ENCODE measurements at places on chromosomes 3 and 15.

- no peak for DNase-seq
These were observed 144.2 kb downstream of the RYR3 start for GRCh38 chr15:33454996-33455395.

DNA sequence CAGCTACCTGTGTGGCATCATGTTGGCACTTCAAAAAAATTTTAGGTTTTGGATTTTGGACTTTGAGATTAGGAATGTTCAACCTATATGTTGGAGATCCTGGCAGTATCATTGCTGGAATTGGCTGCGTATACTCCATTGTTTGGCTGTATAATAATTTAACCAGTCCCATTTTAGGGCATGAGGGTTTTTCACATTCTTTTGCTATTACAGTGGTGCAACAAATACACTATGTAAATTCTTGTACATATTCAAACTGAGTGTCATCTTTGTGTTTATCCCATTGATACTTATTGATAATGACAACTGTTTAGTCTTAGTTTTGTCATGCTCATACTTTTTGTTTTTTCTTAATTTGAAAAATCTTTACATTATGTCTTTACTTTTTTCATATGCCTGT is 6.7 kb downstream of the THUMPD3 start:
- DNase-seq: no peak

- no peak for DNase-seq
These were observed 35.2 kb downstream of the NCEH1 start for GRCh38 chr3:172675441-172676193.

DNA sequence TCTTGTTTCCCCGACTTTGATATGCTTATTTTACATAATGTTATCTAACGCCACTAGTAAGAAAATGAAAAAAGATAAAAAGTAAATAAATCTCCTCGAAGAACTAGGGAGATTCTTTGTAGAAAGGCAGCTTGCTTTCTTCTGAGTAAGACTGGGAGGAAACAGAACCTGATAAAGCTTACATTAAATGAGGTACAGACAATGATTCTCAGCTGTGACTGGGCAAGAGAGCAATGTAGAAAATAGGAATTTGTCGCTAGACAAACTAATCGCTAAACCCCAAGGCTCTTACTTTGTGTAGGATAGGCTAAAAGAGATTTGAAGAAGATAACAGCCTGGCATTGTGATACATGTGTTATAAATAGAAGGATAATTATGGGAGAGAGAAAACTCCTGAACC is 919.0 kb upstream of the ALCAM start:
- no peak for DNase-seq

DNA sequence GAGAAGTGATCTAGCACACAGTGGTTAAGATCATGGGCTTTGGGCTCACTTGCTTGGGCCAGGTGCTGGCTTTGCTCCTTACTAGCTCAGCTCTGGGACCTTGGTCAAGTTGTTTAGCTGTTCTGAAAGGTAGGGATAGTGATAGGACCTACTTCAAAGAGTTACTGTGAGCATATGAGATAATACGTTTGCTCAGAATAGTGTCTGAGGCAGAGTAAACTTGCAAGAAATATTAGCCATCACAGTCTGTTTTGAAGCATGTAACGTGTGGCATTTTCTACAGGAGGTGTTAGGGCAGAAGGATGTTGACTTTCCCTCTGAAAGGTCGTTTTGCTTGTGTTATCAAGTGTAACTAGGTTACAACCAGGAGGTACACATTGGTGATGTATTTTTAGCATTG is 34.5 kb upstream of the NFKBIZ start:
- no peak for DNase-seq

DNA sequence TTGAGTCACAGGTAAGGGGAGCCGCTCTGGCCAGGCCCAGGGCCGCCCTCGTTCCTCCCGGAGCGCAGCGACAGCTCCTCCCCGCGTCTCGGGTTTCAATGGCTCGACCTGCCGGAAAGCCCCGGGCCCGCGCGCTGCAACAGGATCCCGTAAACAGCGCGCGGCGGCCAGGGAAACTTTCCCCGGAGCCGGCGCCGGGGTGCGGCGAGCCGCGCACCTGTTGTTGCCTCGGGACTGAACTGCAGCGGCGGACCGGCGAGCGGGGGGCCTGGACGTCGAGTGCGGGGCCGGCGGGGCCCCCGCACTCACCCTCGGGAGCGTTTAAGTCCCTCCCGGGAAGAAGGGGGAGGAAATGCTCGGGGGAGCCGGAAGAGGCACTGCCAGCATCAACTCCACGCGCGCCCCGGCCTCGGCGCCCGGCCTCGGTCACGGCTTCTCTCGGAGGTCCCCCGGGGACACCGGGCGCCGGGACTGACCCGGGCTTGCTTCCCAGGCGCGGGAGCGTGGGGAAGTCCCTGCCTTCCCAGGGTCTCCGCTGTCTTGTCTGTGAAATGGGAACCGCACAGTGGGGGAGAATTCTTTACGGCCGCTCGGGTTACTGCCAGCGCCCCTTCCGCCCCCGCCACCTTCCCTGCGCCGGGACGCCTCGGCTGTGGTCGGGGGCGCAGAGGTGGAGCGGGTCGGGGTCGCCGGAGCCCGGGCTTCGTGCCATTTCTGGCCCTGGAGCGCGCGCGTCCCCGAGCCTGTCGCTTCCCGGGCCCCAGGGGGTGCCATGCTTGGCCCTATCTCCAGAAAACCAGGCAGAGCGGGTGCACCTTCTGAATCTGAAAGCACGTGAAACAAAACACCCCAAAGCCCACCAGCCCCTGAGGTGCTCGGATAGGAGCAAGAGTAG is 7.5 kb upstream of the PGPEP1L start:
- DNase-seq: peak; percentile 73

- no peak for DNase-seq
These were observed 83.3 kb downstream of the EDEM1 start for GRCh38 chr3:5270666-5271371.

DNA sequence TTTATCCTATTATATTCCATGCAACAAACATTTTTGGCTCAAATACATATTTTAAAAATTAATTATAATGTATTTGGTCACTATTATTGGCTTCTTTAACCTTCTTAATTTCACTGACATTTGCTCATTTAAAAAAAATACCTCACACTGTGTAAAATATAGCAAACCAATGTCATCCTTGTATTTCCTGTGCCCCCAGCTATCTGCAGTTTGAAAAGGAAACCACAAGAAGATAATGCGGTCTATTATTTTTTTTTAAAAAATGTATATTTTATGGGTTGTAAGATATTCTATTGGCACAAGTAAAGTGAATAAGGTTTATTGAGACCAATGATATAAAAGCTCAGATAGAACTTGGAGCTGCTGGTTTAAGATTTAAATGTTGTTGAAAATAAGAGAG is 904.2 kb downstream of the SI start:
- DNase-seq: no peak
